ENCODE measurements at places on chromosomes 7 and 10.

DNA sequence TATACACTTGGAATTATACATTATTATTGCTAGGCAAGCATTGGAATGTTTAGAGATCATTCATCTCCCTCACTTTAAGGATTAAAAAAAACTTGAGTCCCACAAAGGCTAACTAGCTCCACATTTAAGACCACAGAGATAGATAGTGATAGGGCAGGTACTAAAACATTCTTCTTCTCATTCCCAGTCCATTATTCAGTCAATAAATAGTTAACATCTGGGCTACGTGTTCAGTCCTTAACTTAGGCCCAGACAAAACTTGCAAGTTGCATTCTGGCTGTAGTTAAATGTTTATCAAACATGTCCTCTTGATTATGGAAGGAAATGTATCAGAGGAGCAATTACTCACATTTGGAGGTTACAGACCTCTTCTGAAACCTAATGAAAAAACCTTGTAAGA lies 2.4 kb downstream of the GNG11 start:
- DNase-seq, result no peak

GRCh38 chr10:86004337-86004736 lies 362.3 kb downstream of the GRID1 start:
- DNase-seq, result no peak

DNA sequence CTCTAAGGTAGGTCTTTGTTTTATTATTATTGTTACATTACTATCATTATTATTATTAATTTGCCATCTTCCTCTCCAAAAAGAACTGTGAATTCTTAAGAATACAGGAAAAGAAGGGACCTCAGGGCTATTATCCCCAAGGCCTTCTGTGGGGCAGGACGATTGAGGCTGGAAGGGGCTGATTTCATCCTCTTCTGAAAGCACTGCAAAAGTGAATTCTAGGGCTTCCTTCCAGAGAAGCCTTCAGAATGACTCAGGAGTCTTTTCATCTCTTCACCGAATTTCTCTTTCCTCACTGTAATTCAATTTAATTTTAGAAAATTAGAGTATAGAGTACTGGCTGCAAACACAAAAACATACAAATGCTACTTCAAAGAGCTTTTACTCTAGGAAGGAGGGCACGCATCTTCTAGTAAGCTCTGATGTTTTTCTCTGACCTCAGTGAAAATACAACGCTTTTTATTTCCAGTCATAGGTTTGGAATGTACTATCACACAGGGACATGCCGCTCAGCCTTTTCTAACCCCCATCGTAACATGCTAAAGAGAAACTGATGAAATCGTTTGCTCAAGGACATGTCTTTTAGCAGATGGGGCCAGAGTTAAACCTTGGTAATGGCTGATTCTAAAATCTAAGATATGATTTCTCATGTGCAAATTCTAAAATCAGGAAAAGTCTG lies 280.2 kb upstream of the PITRM1 start:
- DNase-seq, result peak; percentile 94

GRCh38 chr10:12501841-12502525 lies 152.6 kb downstream of the CAMK1D start:
- DNase-seq, result no peak

DNA sequence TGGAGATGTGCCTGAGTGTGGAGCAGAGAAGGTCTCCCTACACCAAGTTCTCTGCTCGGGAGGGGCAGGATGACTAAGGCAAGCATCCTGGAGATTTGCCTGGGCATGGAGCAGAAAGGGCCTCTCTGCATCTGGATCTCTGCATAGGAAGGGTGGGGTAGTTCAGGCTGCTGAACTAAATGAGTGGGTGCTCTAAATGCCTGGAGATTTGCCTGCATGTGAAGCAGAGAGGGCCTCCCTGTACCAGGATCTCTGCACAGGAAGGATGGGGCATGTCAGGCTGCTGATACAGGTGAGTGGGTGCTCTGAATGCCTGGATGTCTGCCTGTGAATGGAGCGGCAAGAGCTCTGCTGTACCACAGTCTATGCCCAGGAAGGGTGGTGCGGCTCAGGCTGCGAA lies 680.7 kb downstream of the SUGCT start:
- DNase-seq, result peak; percentile 87

DNA sequence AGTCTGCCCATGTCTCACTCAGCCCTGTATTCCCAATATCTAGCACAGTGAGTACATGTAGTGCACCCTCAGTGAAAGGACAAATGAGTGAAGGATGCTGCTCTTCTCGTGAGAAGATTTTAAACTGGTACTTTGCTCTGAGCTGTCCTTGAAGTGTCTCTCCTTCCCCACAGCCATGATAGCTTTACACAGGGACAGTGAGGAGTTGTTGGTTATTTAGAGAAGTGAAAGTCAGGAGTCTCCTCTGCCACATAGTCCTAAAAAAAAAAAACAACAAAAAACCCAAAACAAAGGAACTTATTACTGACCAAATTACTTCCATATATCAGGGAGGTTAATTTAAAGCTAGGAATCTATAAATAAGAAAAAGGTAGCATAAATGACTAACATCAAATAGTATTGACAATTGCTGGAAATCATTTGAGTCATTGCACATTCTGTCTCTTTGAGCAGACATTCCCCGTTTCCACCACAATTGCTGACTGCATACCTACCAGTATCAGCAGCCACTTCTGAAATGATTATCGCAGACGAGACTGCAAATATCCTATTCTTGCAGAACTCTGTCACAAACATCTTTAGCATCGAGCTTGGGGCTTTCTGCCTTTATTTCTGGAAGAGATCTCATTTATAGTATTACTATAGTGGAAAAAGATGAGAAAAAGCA lies 202.1 kb downstream of the PTEN start:
- no peak for DNase-seq

GRCh38 chr7:77746824-77747165 lies 50.5 kb downstream of the RSBN1L start:
- DNase-seq, result no peak

- no peak for DNase-seq
Measured at GRCh38 chr10:31129880-31130405, 98.3 kb upstream of the ZNF438 start.

DNA sequence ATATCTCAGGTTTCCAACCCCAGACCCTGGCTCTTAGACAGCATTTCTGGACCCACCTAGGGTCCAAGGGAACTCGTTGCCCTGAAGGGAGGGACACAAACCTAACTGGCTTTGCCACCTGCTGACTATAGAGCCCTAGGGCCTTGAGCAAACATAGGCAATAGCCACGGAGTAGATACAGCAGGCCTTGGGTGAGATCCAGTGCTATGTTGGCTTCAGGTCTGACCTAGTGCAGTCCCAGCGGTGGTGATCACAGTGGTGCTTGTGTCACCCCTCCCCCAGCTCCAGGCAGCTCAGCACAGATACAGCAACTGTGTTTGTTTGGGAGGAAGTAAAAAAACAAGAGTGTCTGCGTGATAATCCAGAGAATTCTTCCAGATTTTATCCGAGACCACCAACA lies 9.7 kb upstream of the TNKS2 start:
- no peak for DNase-seq

DNA sequence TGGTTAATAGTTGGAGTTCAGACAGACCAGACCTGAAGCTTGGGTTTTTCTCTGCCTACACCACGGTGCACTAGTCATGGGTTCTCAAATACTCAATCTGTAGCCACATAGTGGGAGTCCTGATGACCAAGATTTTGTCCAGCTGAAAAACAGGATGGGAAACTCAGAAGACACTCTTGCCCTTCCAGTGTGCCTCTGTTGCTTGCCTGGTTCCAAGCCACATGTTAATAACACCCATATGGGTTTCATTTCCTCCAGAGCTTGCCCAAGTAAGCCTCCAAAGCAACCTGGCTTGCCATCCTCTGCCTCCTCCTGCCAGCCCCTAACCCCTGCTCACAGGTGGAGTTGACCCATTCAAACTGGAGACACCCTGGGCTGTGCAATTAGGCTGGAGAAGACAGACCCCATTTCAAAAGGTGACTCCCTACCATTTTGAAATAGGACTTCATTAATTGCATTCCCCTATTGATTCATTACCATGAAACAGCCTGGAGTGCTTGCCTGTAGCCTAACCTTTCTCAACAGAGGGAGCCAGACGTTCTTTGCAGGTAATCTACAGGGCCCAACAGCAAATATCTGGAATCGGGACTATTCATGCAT lies 108.0 kb upstream of the HABP2 start:
- no peak for DNase-seq

GRCh38 chr10:75606203-75606779 lies 174.9 kb downstream of the LRMDA start:
- DNase-seq, result no peak

GRCh38 chr7:22016507-22016906 lies 70.8 kb upstream of the CDCA7L start:
- DNase-seq, result no peak

DNA sequence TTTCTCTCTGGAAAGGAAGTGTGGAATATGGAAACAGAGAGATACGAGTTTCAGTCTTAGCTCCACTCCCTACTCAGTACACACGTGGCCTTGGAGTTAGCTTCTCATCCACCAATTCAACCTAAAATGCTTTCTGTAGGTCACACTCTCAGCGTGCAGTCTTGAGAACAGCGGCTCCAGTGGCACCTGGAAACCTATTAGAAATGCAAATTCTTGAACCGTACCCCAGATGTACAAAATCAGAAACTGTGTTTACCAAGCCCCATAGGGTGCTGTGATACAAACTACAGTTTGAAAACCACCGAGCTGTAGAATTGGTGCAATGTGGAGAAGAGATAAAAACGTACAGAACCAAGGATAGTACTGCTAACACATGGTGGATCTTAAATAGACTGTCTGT lies 91.1 kb upstream of the SP4 start:
- no peak for DNase-seq

- DNase-seq, result no peak
Measured at GRCh38 chr10:86390337-86391120, 23.9 kb upstream of the GRID1 start.

DNA sequence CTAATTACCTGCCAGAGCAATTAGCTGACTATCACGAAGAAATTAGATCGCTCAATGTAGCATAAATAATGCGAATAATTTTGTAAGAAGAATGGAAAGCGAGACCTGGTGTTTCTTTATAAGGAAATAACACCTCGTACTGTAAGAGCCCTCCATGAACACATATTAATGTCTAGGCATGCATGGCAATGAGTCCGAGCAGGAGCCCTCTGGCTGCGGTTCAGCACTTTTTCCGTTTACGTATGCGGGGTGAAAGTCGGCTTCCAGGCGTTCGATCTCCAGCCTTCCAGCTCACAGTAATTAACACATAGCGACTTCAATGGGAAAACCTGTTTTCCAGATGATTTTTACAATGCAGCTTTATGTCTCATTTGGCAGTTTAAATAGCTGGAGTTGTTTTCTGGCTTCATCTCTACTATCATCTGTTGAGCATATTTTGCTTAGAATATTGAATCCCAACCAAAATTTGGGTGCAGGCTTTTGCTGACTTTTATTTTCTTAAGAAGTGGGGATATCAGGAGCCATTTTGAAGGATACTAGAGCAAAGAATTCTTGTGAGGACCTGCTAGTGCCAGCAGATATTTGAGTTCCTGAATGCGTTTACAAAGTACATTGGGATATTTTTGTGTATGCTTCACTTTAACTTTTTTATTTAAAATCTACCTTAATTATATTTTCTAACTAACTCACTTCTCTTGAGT lies 7.2 kb upstream of the SP8 start:
- DNase-seq, result no peak

GRCh38 chr7:147775516-147776284 lies 814.9 kb upstream of the C7orf33 start:
- DNase-seq, result no peak

GRCh38 chr7:36639826-36640225 lies 84.5 kb downstream of the AOAH start:
- DNase-seq, result no peak

DNA sequence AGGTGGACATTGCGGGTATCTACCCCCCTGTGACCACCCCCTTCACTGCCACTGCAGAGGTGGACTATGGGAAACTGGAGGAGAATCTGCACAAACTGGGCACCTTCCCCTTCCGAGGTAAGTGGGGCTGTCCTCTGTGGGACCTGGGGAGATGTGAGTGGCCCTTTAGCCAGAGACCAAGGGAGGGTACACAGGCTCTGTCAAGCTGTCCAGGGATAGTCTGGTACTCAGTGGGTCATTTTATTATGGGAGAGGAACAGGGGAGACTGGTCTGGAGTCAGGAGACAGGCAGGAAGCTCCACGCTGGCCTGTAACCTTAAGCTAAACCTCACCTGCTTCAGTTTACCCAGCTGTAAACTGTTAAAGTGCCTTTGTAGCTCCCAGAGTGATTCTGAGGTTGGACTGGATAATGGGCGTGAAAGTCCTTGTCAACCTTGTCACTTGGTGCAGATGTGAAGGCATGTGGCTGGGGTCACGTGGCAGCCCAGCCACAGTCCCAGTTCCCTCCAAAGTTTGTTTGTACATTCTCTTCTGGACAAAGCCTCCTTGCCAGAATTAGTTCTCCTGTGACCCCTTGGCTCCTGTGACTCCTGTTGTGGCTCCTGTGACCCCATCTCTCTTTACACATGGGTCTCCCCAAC lies 729 bp downstream of the HOGA1 start:
- DNase-seq, result no peak

DNA sequence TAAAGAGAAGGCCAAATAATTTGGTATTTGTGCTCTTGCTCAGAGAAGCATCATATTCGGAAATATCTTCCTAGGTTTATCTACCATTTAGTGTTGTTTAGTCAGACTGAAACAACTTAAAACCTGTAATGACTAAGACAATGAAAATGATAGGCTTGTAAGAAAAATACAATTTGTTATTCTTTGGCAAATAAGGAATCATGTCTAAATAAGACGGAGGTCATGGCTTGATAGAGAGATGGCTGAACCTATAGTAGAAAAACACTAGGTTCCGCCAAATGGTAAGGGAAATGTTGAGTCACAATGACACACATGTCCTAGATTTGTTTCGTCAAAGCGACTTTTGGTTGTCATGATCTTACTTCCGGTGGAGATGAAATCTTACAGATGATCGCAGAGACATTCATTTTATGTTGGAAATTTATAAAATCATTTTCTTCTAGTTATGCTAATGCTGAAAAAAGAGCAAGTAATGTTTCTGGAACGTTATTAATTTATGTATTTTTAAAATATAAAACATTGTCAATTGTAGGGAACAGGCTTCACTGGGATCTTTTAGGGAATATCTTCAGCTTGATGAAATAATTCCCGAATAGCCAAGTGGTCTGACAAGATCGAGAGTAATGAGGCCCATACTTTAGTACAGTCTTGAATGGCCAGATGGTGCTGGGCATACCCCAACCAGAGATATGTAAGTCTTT lies 1.0 kb downstream of the SRGN start:
- peak; percentile 85 for DNase-seq

DNA sequence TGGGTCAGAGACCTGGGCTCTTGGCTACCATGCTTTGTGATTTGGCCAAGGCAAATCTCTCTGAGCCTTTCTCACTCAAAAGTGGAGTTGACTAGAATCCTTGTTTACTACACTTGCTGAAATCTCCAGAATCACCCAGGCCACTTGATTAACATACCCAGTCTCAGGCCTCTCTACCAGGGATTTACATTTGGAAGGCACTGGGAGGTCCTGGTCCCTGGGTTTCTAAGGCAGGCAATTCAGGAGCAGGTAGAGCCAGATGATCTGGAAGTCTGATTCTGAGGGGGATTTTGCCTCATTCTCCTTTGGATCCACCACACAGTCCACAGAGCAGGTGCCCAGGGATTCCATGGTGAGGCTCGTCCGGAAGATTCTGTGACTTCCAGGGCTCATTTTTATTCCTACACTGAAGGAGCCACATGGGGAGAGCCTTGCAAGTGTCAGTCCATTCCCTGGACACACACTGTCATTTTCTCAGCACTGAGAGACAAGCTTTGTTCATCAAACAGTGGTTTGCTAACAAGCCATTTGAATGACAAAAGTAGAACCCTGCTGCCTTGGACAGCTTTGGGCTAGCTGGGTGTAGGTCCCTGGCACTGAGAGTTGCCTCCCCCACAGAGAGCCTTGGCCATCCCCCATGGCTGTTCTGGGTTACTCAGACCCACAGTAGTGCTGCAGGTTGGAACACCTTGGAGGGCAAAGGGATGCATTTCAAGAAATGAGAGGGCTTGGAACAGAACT lies 74.2 kb downstream of the NOC3L start:
- DNase-seq, result no peak

Measured in fibroblast of gingiva (primary cell).